ENCODE measurements at places on chromosomes 1 and 21.

DNA sequence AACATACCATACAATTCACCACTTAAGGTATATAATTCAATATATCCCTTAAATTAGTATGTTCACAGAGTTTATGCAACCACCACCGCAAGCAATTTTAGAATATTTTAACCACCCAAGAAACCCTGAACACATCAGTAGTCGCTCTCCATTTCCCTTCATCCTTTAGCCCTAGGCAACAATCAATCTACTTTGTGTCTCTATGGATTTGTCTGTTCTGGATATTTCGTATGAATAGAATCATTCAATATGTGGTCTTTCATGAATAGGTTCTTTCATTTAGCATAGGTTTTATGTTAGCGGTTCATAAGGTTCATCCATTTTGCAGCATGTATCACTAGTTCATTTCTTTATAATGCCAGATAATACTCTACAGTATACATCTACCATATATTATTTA, 4.2 kb upstream of the DPT start:
- DNase-seq: no peak

DNA sequence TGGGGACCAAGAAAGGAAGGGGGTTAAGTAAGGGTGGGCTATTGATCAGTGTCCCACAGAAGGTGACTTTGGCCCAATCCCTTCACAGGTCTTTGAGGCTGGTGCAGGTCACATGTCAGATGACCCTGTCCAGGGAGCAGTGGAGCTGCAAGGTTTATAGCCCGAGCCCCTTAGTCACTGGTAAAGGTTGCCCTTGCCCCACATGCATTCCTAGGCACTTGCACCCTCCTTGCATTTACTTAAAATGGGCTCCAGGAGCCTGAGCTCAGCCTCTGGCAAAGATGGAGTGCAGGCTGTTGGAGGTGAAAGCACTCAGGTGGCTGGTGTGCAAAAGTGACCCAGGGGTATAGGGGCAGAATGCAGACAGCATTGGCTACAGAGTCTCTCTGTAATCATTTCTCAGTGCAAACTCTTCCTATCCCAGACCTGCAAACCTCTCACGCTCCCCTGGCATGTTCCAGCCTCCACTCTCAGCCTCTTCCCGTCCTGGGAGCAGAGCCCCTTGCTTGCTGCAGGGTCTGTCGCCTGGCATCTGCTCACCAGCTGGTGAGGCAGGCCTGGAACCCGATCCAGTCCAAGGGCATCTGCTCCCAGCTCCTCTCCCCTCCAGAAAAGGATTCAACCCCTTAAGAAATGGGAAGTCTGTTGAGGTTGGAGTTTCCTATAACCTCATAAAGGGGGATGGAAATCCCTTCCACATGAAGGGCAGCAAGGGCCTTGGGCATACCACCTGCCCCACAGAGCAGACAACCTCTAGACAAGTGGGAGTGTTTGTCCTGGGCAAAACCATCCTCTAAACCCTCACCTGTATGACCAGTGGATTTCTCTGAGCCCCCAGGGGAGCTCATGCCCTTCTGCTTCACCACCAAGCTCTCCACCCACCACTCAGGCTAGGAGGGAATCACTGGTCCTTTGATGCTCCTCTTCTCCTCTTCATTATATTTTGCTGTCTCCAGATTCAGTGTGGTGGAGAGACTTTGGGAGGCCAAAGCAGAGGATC, 23.1 kb upstream of the PTPRF start:
- peak; percentile 60 for DNase-seq

- DNase-seq: no peak
These were observed 156.1 kb upstream of the IVNS1ABP start for GRCh38 chr1:185473186-185473585.

- no peak for DNase-seq
These were observed 13.0 kb upstream of the ARHGAP29 start for GRCh38 chr1:94250341-94250740.

- no peak for DNase-seq
These were observed 22.2 kb downstream of the RUNX1 start for GRCh38 chr21:35026617-35027562.

- no peak for DNase-seq
These were observed 787 bp downstream of the PTGFR start for GRCh38 chr1:78491451-78492071.

DNA sequence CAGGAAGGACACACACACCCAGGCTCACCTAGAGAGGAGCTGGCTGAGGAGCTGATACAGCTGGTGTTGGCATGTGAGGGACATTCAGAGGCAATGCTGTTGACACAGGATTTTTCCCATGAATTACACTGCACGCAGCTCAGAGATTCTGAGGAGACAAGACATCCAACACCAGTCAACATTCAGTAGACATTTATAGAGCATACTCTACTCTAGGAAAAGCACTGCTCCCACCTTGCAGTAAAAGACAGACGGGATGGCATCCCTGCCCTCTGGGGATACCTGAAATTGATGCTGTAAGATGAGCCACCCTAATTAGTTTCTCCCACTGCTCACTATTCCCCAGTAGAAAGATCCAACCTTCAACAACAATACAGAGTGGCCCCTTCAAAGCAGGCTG, 5.1 kb downstream of the LYPD8 start:
- DNase-seq: no peak

GRCh38 chr1:224736619-224737352, 120.7 kb downstream of the CNIH3 start:
- no peak for DNase-seq

GRCh38 chr1:227136210-227136820, 182.0 kb downstream of the CDC42BPA start:
- no peak for DNase-seq

DNA sequence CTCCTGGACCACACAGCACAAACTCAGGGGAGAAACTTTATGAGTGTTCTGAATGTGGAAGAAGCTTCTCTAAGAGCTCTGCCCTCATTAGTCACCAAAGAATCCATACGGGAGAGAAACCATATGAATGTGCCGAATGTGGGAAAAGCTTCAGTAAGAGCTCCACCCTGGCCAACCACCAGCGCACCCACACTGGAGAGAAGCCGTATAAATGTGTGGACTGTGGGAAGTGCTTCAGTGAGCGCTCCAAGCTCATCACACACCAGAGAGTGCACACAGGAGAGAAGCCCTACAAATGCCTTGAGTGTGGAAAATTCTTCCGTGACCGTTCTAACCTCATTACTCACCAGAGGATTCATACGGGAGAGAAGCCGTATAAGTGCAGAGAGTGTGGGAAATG, 22.5 kb downstream of the ZSCAN20 start:
- DNase-seq: no peak

GRCh38 chr1:2554621-2555387, 1.4 kb upstream of the TNFRSF14 start:
- DNase-seq: no peak

- no peak for DNase-seq
These were observed 627 bp downstream of the ADARB1 start for GRCh38 chr21:45074818-45075595.

GRCh38 chr1:226659136-226659535, 79.9 kb downstream of the ITPKB start:
- DNase-seq: no peak

Data from vagina (tissue), 2 donors.